GM06990 (cell line): ENCODE measurements at places on chromosomes 7 and 10.

DNA sequence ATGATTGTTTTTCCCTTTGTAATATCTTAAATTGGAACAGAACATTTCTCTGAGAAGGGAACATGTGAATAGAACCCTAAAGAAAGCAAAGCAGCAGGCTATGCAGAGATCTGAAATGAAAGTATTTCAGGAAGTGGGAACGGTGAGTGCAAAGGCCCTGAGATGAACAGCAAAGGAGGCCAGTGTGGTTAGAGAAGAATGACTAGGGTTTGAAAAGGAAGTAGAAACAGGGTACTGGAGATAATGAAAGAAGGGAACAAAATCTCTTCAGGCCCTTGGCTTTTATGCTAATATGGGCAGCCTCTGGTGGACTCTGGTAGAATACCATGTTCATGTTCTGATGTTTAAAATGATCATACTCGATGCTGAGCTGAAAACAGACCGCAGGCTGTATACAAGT is 22.2 kb downstream of the ARHGAP21 start:
- DNase-seq: peak; percentile 22

DNA sequence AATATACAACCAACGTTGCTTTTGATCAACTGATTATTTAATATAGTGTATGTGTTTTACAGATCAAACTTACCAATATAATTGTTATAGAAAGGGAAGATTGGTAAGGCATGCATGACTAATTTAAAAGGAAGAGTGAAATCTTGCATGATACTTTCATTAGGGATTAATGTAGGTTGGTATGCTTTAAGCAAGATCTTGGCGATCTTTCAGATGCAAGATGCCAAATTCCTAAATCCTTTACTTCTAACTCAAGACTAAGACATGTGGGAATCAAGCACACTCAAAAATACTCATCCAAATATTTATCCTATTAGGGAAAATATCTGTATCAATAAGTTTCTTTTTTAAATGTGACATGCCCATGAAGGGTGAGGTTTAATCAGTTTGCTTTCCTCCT is 321.4 kb upstream of the MEOX2 start:
- no peak for DNase-seq

GRCh38 chr10:82883603-82884002 is 1008.6 kb downstream of the NRG3 start:
- no peak for DNase-seq

DNA sequence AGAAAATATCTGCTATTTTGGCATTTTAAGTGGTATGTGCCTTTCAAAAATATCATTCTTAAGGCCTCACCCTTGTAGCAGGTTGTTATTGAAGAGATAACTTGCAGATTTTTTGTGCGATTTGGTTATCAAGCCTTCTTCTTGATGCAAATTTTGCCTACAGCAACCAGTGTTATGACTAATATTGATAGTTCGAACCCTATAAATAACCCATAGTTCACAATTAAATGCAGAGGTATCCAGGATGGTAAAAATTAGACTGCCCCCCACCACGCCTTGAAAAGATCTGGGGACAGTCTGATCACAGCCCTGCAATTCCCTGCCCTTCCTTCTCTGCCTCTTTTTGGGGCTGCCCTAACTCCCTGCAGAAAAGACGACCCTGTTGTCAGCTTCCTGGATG is 28.4 kb upstream of the RAPGEF5 start:
- peak; percentile 44 for DNase-seq

DNA sequence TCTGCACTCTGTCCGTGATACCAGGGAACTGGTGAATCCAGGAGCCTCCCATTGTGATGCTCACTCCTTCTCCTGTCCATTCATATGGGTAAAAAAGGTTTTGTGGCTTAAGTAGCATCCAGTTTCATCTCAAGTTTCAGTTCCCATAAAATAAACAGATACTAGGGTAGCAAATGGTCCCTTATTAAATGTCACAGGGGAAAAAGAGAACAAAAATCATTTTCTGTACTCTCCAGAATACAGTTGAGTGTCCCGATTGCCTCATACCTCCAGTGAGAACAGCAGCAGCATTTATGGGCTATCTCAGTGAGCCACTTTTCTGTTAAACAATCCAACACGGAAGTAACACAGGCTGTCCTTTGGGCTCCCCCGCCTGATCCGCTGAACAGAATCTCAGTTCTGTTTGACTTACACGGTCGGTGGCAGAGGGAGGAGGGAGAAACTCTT is 179.6 kb downstream of the CELF2 start:
- peak; percentile 69 for DNase-seq

DNA sequence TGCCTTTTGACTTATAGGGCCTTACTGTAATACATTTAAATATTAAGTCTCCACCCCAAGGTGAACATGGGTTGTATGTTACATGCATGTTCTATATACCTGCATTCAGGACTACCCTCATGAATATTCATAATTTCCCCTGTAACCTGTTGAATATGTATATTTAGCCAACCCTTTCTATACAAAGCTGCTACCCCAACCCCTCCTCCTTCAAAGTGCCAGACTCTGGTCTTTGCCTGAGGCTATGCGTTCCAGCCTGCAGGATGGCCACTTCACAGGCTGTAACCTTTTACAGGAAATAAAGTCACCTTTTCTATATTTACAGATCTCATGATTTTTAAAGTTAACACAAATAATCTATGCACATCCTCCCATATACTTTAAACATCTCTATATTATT is 10.1 kb upstream of the UNC5B start:
- DNase-seq: no peak

GRCh38 chr10:59831658-59832503 is 74.5 kb downstream of the CCDC6 start:
- no peak for DNase-seq

GRCh38 chr10:89147256-89147655 is 59.9 kb downstream of the CH25H start:
- DNase-seq: no peak

DNA sequence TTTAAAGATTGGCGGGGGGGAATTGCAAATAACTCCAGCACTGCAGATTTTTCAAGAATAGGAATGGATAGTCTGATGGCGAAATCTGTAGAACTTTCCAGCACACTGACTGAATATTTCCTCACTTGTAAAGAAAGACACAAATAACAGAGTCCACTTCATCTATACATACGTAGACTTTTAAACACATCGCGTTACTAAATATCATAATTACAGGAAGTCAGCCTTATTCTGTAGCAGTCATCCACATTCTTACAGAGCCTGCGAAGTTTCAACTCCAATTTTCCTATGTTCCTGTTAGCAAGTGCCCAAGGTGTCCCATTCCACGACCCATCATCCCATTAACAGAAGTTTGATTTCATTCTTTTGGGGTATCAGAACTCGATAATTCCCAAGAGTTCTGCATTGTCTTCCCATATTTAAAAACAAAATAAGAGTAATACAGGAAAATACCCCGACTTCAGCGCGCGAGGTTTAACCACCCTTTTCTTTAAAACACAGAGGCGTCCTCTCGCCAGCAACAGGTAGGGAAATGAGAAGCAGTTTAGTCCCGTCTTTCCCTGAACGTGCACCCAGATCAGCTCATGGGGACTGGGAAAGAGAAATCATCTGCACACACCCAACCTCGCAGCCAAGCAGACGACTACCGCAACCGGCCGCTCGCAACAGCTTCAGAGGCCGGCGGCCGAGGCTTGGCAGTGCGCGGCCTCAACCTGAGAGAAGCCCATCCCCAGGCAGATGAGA is 880 bp downstream of the HERC4 start:
- DNase-seq: no peak

GRCh38 chr7:18655912-18656311 is 160.4 kb downstream of the HDAC9 start:
- DNase-seq: no peak

DNA sequence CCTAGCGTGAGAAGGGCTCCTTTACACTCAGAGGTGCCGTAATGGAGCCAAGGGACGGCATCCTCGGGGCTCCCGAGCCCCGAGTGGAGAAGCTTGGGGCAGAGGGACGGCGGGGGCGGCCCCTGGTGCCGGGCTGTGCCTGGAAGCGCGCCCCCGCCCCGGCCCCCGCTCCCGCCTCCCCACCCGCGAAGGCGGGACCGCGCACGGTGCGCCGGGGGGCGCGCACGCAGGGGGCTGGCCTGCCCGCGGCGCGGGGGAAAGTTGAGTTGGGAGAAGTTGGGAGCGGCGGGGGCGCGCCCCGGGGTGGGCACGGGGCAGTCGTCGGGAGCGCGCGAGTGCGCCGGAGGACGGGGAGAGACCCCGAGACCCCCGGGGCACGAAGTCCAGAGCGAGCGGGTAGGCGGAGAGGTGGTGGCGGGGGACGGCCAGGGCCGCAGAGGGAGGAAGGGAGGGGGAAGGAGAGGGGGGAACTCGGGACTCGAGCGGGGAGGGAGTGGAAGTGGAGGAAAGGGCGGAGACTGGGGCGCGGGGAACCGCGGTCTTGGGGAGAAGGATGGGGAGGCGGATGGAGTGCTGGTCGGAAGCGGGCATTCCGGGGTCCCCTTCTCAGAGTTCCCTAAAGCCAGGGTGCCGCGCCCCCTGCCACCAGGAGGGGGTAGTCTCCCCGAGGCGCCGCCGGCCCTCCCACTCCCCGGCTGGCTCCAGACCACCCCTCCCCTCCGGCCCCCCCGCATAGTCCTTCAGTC is at the start of gene SLC4A2:
Gene SLC4A2 (plus strand): TSS at position 223 of the 746 bp plus-strand sequence. CDS start 2,399 bp downstream, outside the sequence.
- peak; percentile 86 for DNase-seq

GRCh38 chr7:27374958-27375841 is 132.6 kb downstream of the EVX1 start:
- DNase-seq: no peak

DNA sequence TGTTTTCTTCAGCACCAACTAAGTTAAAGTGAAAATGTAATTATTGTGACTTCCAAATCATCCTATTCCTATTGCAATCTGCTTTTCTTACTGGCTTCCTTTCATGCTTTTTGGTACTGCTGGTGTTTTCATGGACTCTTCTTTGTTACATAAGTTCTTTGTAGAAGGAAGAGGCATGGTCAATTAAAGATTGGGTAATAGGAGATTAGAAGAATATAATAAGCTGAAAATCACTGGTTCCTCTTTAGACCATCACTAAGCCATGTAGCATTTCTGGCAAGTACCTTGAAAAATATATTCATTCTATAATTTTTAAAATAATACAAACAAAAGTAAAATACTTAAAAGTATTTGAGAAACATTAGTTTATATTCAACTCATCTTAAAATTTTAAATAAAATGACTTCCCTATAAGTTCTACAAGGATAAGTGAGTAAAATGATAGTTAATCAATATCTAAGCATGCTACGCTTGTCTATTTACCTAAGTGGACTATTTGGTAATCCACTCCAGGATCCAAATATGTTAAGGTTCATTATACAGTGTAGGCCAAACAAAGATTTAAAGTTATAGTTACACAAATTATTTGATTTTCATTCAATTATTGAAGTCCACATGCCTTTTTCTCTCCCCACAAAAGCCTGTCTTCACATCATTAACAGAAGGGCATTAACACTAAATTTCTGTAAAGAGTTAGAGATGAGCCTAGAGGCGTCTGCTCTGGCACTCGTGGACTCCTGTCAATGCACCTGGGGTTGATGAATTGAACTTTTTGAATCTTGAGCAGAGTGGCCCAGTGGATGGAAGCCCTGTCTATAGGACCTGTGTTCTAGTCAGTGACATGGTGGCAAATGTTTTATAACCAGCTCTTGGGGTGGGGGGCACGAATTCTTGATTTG is 408.1 kb downstream of the INHBA start:
- no peak for DNase-seq

DNA sequence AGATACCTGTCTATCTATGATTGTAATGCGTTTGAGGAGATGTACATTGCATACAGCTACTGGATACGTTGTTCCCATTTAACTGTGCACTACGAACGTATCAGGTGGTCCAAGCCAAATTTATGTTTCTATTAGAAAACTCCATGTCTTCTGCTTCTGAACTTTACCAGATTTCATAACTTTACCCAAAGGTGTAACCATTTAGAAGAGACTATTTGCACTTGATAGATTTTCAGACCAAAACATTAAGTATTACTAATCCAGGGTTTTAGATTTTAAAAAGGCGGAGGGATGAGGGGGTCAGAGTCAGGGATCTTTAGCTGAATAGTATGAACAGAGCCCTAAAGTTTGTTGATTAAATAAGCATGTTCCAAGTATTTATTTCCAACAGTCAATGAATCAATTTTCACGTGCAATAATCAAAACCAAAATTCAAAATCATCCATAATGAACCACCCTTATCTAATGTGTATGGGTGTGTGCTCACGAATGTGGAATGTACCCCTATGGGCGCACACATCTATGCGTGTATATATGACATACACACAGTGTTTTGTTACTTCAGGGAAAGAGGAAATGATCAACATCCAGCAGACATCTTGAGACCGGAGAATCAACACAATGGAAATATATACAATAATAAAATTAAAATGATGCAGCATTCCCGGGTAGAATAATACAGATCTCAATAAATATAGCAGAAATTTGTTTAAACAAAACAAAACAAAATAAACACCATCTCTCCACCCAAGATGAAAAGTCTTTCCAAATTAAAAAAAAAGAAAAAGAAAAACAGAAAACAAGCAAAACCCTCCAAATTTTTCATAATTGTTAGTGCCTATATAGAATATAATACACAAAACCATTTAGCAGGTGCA is 3.4 kb downstream of the FEZF1 start:
- DNase-seq: no peak

- DNase-seq: no peak
Measured at GRCh38 chr7:101941481-101942383, 124.3 kb downstream of the CUX1 start.

- DNase-seq: no peak
Measured at GRCh38 chr10:113612154-113612553, 51.7 kb downstream of the NRAP start.

DNA sequence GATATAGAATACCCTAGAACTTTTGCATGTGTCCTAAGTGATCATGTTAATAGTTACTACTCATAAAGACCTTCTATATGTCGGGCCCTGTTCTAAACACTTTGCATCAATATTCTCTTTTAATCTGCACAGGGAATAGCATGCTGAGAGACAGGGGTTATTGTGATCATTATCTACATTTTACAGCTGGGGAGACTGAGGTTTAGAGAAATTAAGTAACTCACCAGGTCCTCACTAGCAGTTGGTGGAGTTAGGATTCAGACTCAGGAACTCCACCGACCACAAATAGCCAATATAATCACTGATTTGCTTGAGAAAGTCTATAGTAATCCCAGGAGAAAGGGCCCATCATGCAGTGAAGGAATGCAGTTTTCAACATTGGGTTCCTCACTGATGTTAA is 111.2 kb upstream of the ADO start:
- DNase-seq: no peak

DNA sequence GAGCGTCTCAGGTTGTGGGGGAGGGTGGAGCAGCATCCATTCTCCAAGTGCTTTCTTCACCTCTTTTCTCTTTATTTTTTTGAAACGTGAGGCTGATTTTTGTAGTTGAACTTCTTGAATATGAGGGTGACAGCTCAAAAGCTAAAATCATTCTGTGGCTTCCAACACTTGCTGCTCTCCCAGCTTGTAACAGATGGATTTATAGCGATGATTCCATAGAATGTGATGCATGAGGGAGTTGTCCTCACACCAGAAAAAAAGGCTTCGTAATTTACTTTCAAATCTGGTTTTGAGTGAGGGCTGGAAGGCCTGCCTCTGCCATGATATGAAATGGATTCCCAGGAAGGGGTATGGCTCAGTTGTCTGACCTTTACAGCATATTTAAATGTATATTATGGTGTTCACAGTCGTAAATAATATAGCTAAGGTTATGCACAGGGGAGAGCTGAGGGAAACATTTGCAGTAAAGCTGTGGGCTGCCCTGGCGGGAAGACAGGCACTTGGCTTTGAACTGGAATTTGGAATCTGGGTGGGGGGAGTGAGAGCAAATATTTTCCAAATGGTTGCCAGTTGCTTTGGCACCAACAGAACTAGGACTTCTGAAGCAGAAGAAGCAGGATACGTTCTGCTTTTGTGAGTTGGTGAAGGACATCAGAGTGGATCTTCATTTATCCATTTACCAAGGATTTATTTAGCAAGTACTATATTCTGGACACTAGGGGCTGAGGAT is 166.7 kb downstream of the SORCS3 start:
- DNase-seq: no peak
